ENCODE measurements at places on chromosomes 11 and 22.

DNA sequence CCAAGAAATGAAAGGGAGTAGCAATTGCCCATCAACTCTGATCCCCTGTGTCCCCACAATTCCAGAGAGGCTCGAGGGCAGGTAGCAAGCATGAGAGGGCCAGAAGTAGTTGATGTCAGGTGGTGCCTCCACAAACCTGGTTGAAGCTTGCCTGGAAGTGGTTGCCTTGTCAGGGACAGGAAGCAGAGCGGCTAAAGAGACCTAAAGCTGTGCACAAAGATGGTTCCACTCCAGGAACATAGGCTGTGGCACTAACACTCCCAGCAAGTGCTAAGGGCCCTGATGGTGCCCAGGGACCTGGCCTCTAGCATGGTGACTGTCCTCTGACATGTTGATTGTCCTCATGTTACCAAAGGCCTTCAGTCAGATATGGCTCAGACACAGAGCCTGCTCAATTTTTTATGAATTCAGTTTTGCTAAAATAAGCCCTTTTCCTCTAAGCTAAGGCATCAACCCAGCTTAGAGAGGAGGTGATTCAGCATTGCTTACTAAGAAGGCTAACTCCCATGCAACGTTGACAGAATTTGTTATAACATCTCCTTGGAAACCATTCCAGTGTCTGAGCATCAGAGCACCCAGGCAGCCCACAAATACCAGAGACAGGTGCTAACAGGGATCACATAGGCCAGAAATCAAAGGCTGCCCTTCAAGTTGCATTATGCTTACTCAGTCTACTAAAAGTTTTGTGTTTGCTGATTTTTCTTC lies 196.3 kb upstream of the ARHGAP20 start:
- no peaks in the 10 kb centered on the region for H3K27me3 ChIP-seq
- ATAC-seq = peak; percentile 63
- H3K4me3 ChIP-seq = no peak overlapping the region
- H3K27ac ChIP-seq = peak overlapping the region; percentile 52
- no peaks in the 10 kb centered on the region for H3K36me3 ChIP-seq

DNA sequence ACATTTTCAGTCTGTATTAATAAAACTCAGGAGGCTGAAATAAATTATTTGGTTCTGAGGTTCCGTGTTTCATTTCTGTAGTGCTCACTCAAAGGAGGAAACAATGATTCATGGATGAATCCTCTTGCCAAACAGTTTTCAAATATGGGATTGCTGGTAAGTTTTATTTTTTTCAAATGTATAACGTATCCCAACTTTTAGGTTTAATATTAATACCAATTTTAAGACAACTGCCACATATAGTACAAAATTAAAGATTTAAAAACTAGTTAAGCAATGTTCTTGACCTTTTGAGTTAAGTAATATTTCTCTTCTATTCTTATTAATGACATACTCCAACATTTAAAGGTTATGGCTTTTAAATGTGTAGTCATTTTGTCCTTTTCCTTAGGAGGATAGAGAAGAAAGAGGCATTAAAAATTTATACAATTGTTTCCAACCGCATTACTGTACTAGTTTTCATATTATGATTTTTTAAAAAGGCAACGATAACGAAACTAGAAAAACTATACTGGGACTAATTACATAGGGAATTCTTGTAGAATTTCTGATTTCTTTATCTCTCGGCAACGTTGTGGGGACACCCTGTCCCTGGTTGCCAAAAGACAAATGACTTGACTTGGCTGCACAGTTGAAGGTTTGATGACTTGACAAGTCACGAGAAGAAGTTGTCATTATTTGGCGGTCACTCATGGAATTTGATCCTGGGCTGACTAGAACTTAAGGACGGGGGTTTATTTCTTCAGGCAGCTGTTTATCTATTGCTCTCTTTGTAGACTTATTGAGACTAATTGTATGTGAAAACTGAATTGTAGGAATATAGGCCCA lies 69.1 kb upstream of the ADSL start:
- peak overlapping the region; percentile 46 for H3K4me3 ChIP-seq
- peaks cover 10% of the 10 kb centered on the region for H3K4me1 ChIP-seq
- ATAC-seq = peak; percentile 55

GRCh38 chr11:64403106-64403505 lies 44.1 kb downstream of the RPS6KA4 start:
- H3K36me3 ChIP-seq = no peaks in the 10 kb centered on the region
- peaks cover 9% of the 10 kb centered on the region for H3K4me1 ChIP-seq

DNA sequence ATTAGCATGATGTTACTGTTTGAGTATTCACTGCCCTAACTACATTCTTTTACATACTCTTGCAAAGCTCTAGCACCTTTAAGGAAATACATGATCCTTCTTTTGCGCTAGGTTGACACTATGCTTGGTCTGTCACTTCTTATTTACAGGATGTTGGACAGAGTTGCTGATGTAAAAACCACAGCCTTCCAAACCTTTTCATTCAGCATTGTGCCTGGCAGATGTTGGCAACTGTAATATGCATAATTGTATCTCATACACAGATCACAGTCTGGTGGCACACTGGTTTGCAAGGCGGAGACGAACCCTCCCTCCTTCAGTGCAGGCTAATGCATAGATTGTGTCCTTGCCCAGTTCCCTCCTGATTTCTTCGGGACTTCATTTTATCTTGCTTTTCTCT lies 224.1 kb downstream of the SNX19 start:
- no peaks in the 10 kb centered on the region for H3K27me3 ChIP-seq
- ATAC-seq = no peak
- H3K36me3 ChIP-seq = no peaks in the 10 kb centered on the region
- H3K27ac ChIP-seq = no peak overlapping the region

DNA sequence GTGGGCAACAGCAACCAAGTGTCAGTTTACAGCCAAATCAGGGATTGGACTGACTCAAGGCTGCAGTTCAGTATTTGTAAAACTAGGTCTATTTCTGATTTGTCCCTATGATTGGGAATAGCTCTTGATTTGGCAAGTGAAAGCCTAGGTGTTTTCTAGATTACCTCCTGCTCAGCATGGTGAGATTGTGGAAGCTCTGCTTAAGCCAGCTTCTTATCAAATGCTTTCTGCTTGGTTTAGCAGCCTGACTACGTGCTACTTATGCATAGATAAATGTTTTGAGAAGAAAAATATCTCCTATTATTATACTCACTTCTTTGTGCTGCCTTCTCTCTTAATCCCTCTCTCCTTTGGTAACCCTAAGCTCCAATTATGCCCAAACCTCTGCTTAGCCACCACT lies 86.3 kb upstream of the AMOTL1 start:
- H3K4me1 ChIP-seq = no peaks in the 10 kb centered on the region
- no peak overlapping the region for H3K4me3 ChIP-seq
- no peaks in the 10 kb centered on the region for H3K27me3 ChIP-seq
- no peak for ATAC-seq
- no peaks in the 10 kb centered on the region for H3K36me3 ChIP-seq
- no peak overlapping the region for H3K27ac ChIP-seq

- no peaks in the 10 kb centered on the region for H3K36me3 ChIP-seq
- no peak overlapping the region for H3K4me3 ChIP-seq
- no peak for ATAC-seq
- no peaks in the 10 kb centered on the region for H3K4me1 ChIP-seq
Observed at GRCh38 chr11:43035086-43035485, 276.7 kb upstream of the API5 start.

DNA sequence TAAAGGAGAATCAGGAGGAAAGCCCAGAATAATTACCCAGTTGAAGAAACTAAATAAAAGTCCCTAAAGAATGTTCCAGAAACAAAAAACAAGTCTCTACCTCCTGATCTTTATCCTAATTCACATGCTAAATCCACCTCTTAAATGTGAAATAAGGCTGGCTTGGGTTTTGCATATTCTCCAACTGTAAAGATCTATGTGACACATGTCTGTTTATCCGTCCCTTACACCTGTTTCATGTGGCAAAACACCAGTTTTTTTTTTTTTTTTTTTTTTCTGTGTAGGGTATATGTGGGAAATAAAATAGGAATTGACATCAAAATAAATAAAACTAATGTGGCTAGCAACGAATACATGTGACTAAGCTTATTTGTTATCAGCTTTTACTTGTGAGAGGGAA lies 70.5 kb downstream of the NARS2 start:
- no peaks in the 10 kb centered on the region for H3K4me1 ChIP-seq
- no peak overlapping the region for H3K4me3 ChIP-seq
- no peak for ATAC-seq

DNA sequence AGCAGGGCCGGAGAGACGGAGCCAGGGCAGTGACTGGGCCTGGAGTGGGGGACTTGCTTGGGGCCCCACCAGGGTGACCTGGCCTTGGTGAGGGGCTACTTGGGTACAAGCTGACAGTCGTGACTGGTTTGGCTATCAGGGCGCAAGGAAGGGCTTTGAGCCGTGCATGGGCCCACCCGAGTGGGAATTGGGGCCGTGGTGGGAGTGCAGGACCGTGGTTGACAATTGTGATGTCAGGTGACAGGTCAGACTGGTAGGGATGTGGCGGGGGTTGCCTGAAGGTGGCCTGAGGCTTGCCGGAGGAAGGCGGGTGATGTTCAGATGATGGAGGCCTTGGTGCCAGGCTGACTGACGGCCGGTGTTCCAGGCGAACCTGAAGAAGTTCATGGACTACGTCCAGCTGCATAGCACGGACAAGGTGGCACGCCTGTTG lies 5.6 kb downstream of the SHANK3 start:
- no peak overlapping the region for H3K4me3 ChIP-seq
- no peak for ATAC-seq
- peaks cover 38% of the 10 kb centered on the region for H3K27me3 ChIP-seq

- no peak overlapping the region for H3K4me3 ChIP-seq
- no peak for ATAC-seq
- no peaks in the 10 kb centered on the region for H3K4me1 ChIP-seq
- no peak overlapping the region for H3K27ac ChIP-seq
Observed at GRCh38 chr11:20015529-20016427, 144.5 kb downstream of the DBX1 start.

DNA sequence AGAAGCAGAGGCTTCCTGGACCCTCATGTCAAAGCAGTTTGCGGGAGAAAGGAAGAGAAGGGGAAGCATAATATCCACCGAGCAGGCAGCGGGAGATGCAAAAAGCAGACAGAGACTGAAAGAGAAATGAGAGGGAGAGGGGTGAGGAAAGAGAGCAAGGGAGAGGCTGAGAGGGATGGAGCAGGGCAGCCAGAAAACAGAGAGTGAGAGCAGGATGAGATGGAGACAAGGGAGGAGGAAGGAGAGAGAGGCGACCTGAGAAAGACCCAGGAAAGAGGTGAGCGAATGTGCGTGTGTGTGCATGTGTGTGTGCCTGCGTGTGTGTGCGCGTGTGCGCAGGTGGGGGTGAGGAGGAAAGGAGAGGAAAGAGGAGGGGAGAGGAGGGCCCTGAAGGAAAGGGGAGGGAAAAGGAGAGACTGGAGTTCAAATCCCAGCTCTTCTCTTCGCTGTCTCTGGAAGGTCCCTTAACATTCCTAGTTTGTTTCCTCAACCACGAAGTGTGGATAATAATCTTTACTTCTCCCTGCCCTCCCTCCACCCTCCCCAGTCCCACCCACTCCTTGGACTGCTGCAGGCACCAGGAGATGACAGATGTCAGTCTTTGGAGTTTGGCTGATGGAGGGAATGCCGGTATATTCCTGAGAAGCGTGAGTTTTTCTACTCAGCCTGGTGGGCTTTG lies 67.9 kb downstream of the ISX start:
- H3K4me1 ChIP-seq = no peaks in the 10 kb centered on the region
- H3K27ac ChIP-seq = no peak overlapping the region
- no peaks in the 10 kb centered on the region for H3K36me3 ChIP-seq
- peaks cover 77% of the 10 kb centered on the region for H3K27me3 ChIP-seq
- no peak overlapping the region for H3K4me3 ChIP-seq
- ATAC-seq = no peak
